Activated CD4-positive, CD25-positive, alpha-beta regulatory T cell (primary cell): ENCODE measurements at places on chromosomes 7 and 10.

DNA sequence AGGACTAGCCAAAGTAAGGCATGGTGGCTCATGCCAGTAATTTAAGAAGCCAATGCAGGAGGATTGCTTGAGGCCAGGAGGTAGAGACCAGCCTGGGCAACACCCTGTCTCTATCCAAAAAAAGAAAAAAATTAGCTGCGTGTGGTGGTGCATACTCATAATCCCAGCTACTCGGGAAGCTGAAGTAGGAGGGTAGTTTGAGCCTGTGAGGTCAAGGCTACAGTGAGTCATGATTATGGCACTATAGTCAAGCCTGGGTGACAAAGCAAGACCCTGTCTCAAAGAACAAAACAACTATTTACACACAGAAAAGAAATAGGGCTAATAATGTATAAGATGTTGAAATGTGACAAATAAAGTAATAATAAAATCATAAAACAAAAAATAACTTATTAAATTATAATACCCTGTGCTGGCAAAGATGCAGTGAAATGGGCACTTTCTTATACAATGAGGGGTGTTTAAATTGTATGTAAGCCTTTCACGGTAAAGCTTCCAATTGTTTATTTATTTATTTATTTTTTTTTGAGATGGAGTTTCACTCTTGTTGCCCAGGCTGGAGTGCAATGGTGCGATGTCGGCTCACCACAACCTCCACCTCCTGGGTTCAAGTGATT lies 175.2 kb downstream of the TPST1 start:
- DNase-seq: no peak

- DNase-seq: no peak
Measured at GRCh38 chr10:95286707-95287106, 4.1 kb downstream of the PDLIM1 start.

DNA sequence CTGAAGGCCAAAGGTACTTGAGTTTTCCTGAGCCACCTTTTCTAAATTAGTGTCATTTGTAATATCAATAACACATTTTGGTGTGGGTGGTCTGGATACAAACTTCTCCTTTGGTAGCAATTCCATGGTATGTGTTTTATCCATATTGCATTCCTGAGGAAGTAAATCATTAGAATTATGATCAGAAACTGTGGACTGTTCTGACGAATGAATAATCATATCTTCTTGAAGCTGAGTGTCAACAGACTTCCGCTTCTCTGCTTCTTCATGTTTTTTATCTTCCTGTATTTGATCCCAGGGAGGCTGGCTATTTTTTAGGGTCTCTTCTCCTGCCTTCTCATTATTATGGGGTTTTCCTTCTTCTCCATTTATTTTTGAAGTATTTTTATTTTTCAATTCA lies 81.4 kb downstream of the NRBF2 start:
- no peak for DNase-seq

DNA sequence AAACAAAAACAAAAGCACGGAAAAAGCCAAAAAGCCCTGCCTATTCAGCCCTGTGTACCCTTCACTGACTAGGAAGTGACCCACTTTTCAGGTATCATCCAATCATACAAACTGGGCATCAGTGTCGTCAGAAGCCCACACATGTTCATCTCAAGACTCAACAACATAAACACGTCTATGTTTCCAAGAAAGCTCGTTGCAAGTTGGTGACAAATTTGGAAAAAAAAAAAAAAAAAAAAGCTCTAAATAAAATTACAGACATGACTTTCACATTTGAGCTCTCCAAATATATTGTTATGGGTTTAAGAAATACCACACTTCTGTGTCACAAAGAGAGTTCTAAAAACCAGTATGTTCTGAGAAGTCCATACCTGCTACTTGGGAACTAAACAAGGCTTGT lies 204.7 kb upstream of the KLF14 start:
- no peak for DNase-seq

- DNase-seq: no peak
Measured at GRCh38 chr10:132063432-132063831, 2.3 kb upstream of the JAKMIP3 start.

GRCh38 chr7:46291601-46292150 lies 370.6 kb upstream of the IGFBP3 start:
- DNase-seq: no peak

DNA sequence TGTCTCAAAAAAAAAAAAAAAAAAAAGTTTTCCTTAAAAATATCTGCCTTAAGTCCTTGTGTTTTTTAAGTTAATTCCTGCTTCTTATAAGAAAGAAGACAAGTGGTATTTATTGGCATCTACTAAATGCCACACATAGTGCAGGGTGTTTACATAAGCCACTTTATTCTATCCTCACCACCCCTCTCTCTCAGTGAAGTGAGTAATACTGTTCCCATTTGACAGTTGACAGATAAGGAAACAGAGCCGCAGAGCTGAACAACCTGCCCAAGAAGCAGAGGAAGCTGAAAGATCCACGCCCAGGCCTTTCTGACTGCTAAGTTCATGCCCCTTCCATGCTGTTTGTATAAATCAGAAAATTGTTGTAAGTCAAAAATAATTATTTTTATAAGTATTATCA lies 54.1 kb downstream of the ABLIM1 start:
- no peak for DNase-seq

DNA sequence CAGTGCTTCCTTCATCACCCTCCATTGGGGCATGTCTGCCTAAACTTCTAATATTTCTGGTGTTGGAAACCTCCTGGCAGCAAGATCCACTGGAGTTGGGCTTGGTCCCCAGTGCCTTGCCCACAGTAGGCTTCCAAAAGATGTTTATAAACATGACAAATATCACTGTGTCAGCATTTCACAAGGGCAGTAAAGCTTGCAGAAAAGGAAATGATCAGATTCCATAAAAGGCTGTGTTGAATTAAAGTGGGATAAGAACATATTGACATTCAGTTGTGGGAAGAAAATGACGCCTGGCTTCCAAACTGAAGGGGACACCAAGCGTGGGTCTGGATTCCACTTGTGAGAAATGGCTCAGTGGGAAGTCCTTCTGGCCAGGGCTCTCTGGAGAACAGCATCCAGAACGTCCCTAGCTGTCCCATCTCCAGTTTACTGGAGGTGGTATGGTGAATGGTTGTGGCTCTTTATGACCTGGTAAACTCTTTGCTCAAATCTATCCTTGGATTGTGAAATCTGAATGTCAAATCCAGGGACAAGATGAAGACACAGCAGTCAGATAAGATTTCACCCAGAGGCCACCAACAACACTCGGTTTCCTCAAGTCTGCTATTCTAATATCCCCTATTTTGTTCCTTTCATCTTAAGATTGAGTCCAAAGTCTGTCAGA lies 287.2 kb downstream of the TNS3 start:
- no peak for DNase-seq

DNA sequence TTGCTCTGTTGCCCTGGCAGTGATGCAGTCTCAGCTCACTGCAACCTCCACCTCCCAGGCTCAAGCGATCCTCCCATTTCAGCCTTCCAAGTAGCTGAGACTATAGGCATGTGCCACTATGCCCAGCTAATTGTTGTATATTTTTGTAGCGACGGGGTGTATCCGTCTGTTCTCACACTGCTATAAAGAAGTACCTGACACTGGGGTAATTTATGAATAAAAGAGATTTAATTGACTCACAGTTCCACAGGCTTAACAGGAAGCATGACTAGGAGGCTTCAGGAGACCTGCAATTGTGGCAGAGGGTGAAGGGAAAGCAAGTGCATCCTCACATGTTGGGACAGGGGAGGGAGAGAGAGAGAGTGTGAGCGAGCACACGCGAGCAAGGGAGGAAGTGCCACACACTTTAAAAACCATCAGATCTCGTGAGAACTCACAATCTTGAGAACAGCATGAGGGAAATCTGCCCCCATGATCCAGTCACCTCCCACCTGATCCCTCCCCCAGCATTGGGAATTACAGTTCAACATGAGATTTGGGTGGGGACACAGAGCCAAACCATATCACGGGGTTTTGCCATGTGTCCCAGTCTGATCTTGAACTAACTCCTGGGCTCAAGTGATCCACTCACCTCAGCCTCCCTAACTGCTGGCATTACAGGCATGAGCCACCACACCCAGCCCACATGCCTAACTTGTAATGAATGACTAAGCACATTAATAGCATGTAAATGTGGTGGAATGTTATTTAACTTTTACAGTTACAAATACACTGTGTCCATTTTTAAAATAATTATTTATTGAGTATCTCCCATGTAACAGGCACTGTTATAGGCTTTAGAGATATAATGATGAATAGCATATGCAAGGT lies 65.5 kb downstream of the RALA start:
- no peak for DNase-seq

GRCh38 chr7:35894721-35895120 lies 93.9 kb downstream of the SEPTIN7 start:
- DNase-seq: no peak

GRCh38 chr10:17452060-17452841 lies 2.1 kb downstream of the ST8SIA6 start:
- no peak for DNase-seq

GRCh38 chr10:114163062-114163461 lies 10.9 kb downstream of the CCDC186 start:
- DNase-seq: no peak

DNA sequence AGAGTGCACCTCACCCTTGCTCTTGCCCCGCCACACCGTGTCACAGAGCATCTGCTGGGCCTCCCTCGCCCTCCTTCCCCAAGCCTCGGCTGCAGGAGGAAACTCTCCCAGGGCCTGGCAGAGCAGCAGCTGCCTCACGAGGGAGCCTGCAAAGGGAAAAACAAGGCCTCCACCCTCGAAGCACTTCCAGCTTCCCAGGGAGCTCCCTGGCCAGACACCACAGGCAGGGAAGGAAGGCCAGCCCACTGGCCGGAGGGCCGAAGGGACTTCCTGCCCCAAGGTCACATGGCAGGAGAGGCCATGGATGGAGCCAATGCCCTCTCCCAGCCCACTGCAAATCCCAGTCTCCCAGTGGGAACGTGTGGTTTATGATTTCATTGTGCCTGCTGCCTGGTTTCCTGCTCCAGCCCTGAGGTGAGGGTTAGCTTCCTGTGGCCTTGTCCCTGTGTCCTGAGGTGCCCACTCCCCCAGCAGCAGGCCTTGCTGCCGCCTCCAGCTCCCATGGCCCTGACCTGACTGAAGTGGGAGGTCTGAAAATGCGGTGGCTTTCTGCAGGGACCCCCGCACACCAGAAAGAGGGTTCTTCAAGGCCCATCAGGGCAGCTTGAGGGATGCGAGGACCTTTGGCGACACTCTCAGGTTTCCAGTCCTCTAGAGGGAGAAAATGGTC lies 100.5 kb upstream of the PPIF start:
- no peak for DNase-seq

- DNase-seq: no peak
Measured at GRCh38 chr7:47549916-47550315, 32.0 kb downstream of the TNS3 start.

- no peak for DNase-seq
Measured at GRCh38 chr10:287026-287709, 151.9 kb downstream of the ZMYND11 start.
